ENCODE measurements at places on chromosomes 6 and 20.

DNA sequence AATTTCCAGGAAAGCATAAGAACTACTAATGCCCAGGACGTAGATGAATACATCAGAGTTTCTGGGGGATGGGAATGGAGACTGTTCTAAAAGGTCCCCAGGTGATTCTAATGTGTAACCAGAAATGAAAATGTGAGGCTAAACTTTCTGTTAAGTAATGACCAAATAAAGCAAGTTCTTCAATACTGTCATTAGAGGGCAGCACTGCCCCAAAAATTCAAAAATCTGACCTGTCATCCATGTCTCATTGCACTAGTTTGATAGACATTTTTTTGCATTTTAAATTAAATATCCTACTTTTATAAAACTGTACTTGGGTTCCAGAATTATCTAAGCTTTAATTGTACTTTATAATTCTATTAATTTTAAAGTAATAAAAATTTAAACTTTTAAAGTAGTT is 94.9 kb downstream of the RFX6 start:
- peak; percentile 24 for DNase-seq

GRCh38 chr6:16546861-16547260 is 214.4 kb downstream of the ATXN1 start:
- DNase-seq, result no peak

DNA sequence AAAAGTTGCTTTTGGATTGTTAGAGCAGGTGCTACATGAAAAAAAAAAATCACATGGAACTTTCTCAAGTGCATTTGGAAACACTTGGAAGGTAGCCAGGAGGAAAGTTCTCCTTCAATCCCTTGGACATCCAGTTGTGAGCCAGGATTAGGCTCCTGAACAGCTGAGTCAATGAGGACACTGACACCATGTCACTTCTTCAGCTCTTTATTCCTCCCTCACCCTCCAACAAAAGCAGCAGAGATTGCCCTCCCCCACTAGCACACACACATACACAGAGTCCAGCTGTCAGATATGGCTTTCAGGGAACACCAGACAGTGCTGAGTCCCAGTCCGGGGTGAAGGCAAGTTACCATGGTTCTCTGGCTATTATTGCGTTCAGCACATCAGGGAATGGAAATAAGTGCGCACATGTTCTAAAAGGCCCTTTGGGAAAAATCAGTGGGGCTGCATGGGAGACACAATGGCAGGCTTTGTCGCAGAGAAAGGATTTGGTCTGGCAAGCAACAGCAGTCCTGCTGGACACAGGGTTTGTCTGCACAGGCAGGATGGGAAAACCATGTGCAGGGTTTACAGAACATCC is 124.7 kb upstream of the MARCKS start:
- peak; percentile 95 for DNase-seq

DNA sequence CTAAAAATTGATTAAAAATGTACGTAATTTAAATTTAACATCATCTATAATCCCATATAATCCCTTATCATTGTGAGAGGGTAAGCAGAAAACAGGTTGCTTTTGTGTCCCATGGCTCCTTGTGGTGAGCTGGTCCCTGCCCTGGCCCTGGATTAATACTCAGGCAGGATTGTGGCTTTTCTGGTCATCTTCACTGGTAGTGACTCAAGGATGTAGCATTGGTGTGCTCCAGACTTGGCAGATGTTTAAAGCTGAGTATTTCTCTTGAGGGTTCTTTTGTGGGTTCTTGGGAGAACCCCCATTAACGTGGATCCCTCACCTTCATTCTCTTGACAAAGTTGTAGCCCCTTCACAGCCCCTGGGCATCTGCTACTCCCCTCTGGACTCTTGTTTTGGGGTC is 39.3 kb downstream of the SNRNP48 start:
- no peak for DNase-seq

GRCh38 chr6:56815436-56815835 is 139.5 kb upstream of the BEND6 start:
- DNase-seq, result no peak

DNA sequence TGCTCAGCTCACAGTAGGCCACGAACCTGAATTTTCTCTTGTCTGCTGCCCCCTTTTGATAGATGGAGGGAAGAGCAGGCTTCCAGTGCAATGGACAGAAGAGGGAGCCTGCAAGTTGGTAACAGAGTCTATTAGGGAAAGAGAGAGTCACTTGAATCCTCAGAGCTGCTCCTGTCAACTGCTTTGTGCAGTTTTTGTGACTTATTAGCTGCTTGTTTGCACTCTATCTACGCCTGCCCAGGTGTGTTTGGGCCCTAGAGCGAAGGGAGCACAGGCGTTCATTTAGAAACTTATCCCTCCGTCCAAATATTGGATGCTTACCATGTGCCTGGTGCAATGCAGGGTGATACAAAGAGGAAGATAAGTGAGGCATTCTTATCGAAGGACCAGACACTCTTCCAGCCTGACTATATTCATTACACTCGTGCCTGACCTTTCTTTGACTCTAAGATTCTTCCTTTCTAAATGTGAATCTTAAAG is 11.6 kb upstream of the SLC2A12 start:
- peak; percentile 64 for DNase-seq

DNA sequence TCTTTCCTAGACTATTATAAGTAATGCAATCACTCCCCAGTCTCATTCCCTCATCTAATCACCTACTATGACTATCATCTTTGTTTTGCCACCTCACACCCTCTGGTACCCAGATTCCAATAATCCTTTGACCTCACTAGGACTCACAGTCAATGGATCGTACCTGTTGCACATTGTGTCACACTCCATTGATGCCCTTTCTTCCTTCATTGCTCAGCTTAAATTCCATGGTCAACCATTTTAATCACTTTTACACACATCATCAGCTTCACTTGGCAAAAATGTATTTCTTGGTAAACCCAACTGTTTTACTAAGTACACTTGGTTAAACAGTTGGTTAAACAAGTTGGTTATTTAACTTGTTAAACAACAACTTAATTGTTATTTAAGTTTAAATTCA is 44.0 kb downstream of the CEP162 start:
- no peak for DNase-seq
